Endothelial cell of coronary artery (primary cell): ENCODE measurements at places on chromosomes 7 and 10. TPM values are rescaled to one million over a fixed set of nuclear protein-coding genes. Genes with fewer than 3 reads are reported as not detected.

The XRCC2 gene
- total RNA-seq: 2.0 and 3.7 TPM in 2 replicates

The SH2D4B gene
- total RNA-seq: 0.09 TPM in 2 replicates

The ENTPD1 gene
- total RNA-seq: 2.1 and 3.3 TPM in 2 replicates

The PRR15 gene
- total RNA-seq: 0.45 and 7.7 TPM in 2 replicates

The PAPSS2 gene
- total RNA-seq: 50.6 and 92.4 TPM in 2 replicates

The TRIM4 gene
- 13.6 and 22.7 TPM in 2 replicates for total RNA-seq

The MRLN gene
- total RNA-seq: not detected in 2 replicates

The ABCC2 gene
- 0.54 and 1.0 TPM in 2 replicates for total RNA-seq

The CREB5 gene
- total RNA-seq: 1.7 and 3.5 TPM in 2 replicates

The TBRG4 gene
- 64.0 and 66.8 TPM in 2 replicates for total RNA-seq

The CYP3A7 gene
- total RNA-seq: not detected in 2 replicates

The NXPH1 gene
- total RNA-seq: not detected in 2 replicates

The FMC1 gene
- 6.1 and 9.4 TPM in 2 replicates for total RNA-seq

The MYL7 gene
- total RNA-seq: not detected in 2 replicates

The RELN gene
- total RNA-seq: 1.9 and 3.4 TPM in 2 replicates

The MRPS33 gene
- total RNA-seq: 29.2 and 31.8 TPM in 2 replicates
